ENCODE measurements at places on chromosomes 5 and 9. TPM values are rescaled to one million over a fixed set of nuclear protein-coding genes. Genes with fewer than 3 reads are reported as not detected.

Gene KIAA1191
- total RNA-seq, result 69.3 TPM

Gene PCDHGA1
- 5.2 TPM for total RNA-seq

Gene ACOT12
- total RNA-seq, result 2.4 TPM

Gene TAS2R1
- total RNA-seq, result 0.45 TPM

Gene IL13
- not detected for total RNA-seq

Gene CSF1R
- total RNA-seq, result 8.7 TPM

Gene CARTPT
- not detected for total RNA-seq

Gene BRINP1
- 35.4 TPM for total RNA-seq

Gene PFN3
- total RNA-seq, result not detected

Gene EPB41L4B
- total RNA-seq, result 14.1 TPM

Gene TEX48
- not detected for total RNA-seq

Gene HACD4
- total RNA-seq, result 1.5 TPM
